ENCODE measurements at places on chromosomes 16 and 17.

DNA sequence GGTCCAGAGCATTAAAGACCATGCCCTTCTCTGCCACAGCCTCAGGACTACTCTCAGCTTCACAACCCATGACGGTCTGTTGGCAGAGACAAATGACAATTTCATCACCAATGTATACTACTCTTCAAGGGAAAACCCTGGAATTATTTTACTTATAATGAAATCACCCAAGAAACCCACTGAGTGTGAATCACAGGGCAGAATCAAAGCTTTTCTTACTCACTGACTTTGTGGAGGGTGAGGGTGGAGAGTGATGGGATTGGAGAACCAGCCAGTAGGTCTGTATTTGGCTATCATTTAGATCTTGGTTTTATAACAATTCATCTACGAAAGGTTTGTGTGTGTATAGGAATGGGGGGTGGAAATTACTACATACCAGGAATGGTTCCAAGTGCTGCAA, 442.6 kb downstream of the SHISA9 start:
- DNase-seq = no peak

GRCh38 chr17:173166-173911, 8.1 kb downstream of the DOC2B start:
- DNase-seq = no peak

DNA sequence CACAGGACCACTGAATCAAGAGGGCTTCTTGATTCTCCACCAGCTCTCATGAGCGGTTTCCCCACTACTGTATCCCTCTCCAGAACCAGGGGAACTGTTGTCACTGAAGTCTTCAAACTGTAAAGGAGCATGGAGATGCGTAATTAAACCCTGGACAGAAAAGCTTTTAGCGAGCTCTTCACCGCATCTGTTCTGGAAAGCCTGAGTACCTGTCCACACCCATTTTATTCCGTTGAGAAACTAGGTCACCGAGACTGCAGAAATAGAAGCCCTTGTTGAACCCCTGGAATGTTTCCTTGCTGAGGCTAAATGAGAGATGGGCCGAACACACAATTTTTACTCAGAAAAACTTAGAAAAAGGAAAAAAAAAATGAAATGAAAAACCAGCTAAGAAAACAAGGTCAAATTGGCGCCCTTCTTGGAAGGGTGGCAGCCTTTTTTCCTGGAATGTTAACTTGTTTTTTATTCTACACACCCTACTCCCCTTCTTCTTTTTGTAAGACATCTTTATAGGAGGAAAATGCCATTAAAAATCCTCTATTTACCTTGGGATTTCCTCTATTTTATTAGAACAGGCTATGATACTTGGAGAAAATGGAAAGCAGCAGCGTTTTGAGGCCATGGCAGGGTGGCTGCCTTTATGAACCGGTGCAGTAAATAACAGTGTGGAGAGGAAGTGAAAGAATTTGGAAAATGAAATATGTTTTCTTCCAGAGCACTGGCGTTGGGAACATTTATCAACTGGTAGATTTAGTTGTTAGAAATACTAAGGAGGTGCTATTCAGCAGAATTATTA, 52.6 kb upstream of the CRISPLD2 start:
- no peak for DNase-seq

DNA sequence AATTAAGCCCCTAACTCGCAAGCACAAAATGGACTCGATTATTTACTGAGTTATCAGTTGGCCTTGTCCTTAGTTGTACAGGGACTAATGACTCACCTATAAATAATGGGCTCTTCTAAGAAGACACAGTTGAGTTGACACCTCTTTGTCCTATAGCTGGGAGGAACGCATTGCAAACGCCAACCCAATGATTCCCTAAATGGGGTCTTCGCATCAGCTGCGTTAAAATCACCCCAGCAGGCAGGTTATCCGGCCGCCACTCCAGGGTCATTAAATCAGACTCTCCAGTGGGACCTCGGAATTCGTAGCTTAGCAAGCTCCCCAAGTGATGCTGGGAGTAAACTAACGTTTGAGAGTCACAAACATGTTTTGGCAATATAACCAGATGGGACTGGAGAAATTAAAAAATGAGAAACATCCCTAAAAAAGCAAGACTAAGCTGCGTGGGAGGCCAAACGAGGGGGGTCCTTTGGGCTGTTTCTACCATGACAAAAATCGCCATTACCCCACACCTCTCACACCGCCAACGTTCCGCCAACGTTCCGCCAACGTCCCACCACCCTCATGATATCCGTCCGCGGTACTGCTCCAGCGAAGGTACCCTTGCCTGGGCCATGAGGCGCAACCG, 932 bp upstream of the NFE2L1 start:
- no peak for DNase-seq

GRCh38 chr17:6494239-6494941, 50.1 kb downstream of the PIMREG start:
- no peak for DNase-seq

All from NCI-H1436 (cell line).